ENCODE measurements at places on chromosomes 2 and 18.
A peak's percentile ranks its signal among the peaks of the same experiment; 100 is the strongest.

DNA sequence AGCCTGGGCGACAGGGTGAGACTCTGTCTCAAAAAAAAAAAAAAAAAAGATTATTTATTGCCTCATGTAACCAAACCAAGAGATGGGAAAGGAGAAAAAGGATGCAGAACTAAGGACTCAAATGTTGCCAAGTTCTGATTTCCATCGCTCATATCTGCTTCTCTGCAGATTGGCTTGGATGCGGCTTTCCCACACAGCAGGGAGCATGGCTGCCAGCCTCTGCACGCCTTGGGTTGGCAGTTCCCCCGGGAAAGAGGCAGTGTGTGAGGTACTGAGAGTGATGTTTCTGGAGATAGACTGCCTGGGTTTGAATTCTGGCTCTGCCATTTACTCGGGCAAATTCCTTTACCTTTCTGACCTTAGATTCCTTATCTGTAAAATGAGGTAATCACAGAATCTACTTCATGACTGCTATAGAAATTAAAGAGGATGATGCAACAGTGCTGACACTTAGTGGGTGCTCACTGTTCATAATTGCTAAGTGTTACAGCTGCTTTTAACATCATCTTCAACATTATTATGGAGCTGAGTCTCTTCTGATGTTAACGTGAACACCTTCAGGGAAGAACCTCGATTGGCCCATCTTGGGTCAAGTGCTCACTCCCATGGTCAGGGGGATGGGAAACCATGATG, 68.8 kb downstream of the ACAA2 start:
- no peak for DNase-seq

DNA sequence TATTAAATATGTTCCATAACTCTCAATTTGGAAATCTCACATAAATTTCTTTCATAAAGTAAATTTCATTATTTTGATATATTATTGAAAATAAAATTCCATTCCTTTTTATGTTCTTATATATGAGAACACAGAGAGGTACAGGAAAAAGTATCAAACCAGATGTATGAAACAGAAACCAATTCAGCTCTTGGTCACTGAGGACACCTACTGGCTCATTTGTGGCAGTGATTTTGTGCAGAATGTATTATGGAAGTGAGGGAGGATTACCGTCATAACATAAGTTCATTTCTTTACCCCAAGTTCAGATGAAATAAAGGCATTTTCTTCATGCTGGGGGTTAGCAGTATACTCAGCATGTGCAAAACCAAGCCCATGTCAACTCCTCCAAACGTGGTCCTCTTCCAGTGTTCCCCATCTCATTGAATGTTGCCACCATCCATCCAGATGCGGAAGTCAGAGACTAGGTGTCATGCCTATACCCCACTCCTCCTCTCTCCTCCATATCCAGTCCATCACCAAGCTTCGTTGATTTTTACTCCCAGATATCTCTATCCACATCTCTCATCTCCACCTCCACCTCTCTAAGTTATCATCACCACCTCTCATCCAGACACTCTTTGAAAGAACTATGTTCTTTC, 41.7 kb upstream of the MALL start:
- DNase-seq, result peak; percentile 37

DNA sequence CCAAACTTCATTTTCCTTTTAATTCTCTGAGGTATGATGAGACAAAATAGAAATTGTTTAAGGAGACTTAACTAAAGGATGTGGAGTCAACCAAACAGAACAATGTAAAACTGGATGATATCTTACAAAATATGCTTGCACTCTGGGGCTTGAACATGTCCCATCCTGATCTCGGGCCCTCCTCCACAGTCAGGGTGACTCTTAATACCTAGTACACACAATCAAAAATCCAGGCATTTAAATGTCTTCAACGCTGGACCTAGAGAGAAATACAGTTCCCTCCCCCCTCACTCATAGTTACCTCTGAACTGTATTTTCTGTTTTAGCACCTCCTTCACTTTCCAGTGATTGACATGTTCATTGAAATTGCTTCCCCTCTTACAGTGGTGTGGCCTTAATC, 36.9 kb upstream of the SERPINB2 start:
- no peak for DNase-seq

DNA sequence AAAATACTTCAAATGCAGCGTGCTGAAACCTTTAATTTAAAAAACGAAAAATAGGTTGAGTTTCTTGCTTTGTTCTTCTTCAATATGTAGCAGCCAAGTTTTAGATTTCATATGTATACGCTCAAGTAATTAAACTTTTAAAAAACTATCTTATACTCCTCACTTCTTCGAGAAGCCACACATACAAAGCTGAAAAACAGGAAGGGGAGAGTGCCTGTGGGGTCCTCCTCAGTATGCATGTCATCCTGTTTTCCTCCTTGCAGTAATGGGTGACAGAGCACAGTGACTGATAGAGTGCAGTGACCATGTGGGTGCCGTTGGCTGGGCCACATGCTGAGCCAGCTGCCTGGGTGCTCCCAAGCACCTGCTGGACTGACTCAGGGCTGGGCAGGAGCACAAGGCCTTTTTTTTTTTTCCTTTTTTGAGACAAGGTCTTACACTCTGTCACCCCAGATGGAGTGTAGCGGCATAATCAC, 33.3 kb downstream of the UXS1 start:
- DNase-seq, result peak; percentile 57

GRCh38 chr2:212733273-212733672, 194.7 kb upstream of the ERBB4 start:
- DNase-seq, result no peak

GRCh38 chr2:190792956-190793888, 87.4 kb upstream of the GLS start:
- no peak for DNase-seq

DNA sequence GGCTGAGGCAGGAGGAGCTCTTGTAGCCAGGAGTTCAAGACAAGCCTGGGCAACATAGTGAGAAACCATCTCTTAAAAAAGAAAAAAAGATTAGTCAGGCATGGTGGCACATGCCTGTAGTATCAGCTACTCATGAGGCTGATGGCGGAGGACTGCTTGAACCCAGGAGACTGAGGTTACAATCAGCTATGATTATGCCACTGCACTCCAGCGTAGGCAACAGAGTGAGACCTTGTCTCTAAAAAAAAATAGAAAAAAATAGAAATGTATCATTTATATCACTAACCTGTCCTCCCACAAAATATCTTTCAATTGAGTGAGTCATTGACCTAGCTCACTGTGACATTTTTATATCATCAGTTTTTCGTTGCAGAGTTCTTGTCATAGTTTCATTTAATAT, 152.5 kb downstream of the DTNA start:
- DNase-seq, result no peak

DNA sequence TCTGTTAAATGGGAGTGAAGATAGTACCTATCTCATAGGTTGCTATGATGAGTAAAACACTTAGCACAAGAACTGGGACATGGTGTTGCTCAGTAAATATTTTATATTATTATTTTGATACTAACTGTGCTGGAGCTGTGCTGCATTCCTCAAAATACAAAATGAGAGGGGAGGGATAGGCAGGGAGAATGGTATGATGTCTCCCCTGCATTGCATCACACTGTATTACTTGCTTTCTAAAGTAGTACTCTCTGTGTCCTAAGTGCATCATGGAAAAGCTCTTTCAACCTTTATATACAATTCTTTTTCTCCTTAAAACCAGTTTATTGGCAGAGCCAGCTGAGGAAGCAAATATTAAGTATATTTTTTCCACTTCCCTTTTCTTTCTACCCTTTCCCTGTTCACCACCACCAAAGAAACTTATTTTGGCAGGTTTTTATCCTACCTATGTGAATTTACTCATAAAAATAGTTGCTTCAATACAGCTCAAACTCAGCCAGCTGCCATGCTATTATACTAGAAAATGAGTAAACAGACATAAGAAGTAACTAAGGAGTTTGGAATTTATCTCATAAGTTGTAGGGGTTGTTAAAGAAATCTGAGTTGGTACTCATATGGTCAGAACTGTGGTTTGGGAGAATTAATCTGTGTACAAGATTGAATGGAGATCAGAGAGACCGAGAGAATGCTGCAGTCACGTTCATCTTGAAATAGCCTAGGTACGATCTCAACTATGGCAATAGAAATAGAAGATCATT, 60.3 kb downstream of the EHBP1 start:
- no peak for DNase-seq

DNA sequence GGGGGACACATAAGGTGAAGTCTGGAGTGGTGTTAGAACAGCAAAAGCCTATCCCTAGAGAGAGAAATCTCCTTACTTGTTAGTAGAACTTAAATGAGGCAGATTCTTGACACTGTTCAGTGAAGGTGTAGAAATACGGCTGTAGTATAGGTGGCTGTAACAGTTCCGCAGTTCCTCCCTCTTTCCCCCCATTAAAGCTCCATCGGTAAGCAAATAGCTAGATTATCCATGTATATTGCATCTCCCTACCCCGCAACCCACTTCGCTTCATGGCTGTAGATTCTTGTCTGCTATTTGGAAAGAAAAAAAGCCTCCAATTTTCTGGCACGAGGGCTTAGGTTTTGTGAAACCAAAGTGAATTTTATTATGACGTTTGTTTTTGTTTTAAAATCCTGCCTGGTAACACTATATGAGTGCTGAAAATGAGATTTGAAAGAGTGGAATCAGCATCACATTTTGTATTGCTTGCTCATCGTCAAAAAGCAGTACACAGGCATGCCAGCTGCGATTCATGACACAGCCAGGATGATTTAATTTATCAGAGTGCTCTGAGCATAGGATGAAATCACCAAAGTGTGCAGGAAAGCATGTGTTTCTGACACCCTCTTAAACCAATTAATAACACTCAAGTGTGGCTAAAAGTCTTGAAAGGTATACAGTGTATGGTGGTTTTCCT, 1.4 kb downstream of the FAM171B start:
- no peak for DNase-seq

GRCh38 chr2:204346906-204347305, 198.4 kb upstream of the PARD3B start:
- DNase-seq, result no peak

- no peak for DNase-seq
Observed at GRCh38 chr18:54209471-54210180, 14.8 kb downstream of the MBD2 start.

DNA sequence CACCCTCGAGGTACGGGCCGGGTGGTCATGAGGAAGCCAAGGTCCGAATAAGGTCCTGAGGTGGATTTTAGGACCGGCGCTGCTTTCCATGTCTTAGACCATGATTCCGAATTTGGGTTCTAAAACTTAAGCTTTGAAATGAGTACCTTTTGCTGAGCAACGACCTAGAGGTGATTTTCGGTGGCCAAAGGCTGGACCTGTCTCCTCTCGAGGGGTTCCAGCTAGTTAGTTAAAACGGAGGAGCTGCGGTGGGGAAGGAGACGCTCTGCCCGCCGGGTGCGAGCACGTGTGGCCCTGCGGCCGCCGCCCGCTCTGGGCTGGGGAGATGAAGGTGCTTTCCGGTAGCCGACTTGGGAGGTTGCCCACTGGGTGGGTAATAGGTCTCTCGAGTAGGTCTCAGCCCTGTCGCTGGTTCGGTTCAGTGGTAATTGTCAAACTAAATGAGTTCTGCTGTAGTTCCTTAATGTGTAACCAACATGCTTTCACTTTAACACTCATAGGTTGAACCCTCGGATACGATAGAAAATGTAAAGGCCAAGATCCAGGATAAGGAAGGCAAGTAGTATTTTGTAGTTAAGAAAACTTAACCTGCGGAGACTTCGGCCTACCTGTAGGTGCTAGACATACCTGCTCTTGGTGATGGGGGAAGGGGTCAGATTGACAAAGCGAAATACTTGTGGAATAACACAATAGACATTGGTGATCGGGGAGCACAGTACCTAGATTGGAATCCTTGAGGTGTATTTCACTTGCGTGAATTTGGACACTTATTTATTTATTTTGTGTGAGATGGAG, 572 bp downstream of the RPS27A start:
- DNase-seq, result peak; percentile 57

DNA sequence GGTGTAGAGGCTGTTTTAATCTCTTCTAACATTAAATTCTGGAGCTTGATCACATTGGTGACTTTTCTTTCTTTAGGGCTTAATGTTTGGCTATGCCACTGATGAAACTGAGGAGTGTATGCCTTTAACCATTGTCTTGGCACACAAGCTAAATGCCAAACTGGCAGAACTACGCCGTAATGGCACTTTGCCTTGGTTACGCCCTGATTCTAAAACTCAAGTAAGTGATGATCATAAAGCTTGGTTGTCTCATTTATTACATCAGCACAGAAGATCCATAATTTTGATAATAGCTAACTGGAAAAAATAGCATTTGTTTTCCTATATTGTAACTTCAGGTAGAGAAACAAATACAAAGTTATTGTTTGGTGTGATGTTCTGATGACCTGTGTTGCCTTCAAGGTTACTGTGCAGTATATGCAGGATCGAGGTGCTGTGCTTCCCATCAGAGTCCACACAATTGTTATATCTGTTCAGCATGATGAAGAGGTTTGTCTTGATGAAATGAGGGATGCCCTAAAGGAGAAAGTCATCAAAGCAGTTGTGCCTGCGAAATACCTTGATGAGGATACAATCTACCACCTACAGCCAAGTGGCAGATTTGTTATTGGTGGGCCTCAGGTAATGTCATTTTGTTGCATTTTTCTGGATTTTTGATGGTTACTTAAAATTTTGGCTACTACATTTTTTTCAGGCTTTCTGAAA, 2.9 kb downstream of the MAT2A start:
- DNase-seq, result no peak

DNA sequence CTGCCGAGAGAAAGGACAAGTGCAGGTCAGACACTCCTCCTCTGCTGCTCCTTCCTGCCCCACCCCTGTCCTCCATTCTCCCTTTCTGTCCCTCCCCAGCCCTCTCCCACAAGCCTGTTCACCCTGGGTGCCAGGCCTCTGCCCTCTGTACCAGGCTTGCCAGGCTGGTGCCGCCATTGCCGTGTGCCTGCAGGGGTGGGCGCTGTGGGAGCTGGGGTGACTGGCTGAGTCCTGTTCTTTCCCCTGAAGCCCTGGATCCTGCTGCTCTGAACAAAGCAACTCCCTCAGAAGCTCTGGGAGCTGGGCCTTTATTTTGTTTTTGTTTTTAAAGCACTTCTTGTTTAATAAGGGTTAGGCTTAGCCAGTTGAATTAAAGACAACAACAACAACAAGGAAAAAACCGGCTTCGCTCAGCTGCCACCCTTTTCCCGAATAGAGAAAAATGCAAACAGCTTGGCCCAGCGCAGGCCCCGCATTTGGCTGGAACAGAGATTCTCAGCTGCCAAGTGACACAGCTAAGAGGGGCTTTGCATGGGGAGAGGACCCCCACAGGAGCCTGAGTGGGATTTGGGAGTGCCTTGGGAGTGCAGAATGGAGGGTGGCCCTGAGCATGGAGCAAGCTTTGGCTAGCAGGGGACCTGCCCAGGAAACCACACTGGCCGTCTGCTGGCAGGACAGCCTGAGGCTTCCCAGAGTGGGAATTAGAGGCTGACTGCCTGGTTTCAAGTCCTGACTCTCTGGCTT, 9.1 kb downstream of the PCARE start:
- no peak for DNase-seq

GRCh38 chr2:215010390-215010789, 128.0 kb downstream of the ABCA12 start:
- no peak for DNase-seq

GRCh38 chr2:239113171-239113570, 265.3 kb downstream of the TWIST2 start:
- no peak for DNase-seq

GRCh38 chr18:34965108-34965507, 76.1 kb upstream of the MAPRE2 start:
- DNase-seq, result no peak

GRCh38 chr18:61738488-61738887, 154.3 kb downstream of the RNF152 start:
- no peak for DNase-seq

- no peak for DNase-seq
Observed at GRCh38 chr18:14912967-14913366, 165.0 kb downstream of the ANKRD30B start.
